ENCODE measurements at places on chromosomes 16 and 17. TPM values are rescaled to one million over a fixed set of nuclear protein-coding genes. Genes with fewer than 3 reads are reported as not detected.

GRCh38 chr16:4009177-4009576 is 107.1 kb downstream of the ADCY9 start:
- no peak for DNase-seq

Gene KRTAP9-8
- polyA plus RNA-seq, result not detected

Gene CSH2
- polyA plus RNA-seq, result not detected

Gene PPL
- polyA plus RNA-seq, result 34.6 TPM

DNA sequence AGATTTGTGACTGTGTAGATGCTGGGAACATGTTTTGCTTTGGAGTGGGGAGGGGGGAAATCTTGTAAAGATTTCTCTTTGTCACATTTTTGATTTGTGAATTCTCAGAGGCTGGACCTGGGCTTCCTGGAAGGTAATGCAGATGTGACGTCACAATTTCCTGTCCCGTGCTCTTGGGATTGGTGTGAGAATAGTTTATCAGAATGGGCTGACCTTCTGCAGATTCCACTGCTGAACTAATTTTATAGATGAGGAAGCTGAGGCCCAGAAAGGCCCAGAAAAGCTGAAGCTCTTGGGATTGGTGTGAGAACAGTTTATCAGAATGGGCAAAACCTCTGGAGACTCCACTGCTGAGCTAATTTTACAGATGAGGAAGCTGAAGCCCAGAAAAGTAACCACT is 34.0 kb downstream of the HS3ST3B1 start:
- no peak for DNase-seq

- DNase-seq, result no peak
Measured at GRCh38 chr17:2202302-2202995, 101.1 kb downstream of the SMG6 start.

Gene DPEP1
- polyA plus RNA-seq, result 50.6 TPM
